ENCODE measurements at places on chromosomes 7 and 10. TPM values are rescaled to one million over a fixed set of nuclear protein-coding genes. Genes with fewer than 3 reads are reported as not detected.

- no peak overlapping the region for H3K27ac ChIP-seq
- H3K27me3 ChIP-seq = no peaks in the 10 kb centered on the region
- no peak overlapping the region for H3K4me3 ChIP-seq
- H3K4me1 ChIP-seq = no peaks in the 10 kb centered on the region
- DNase-seq = no peak
- no peaks in the 10 kb centered on the region for H3K36me3 ChIP-seq
These were observed 142.1 kb downstream of the PAXIP1 start for GRCh38 chr7:154860621-154861375.

DNA sequence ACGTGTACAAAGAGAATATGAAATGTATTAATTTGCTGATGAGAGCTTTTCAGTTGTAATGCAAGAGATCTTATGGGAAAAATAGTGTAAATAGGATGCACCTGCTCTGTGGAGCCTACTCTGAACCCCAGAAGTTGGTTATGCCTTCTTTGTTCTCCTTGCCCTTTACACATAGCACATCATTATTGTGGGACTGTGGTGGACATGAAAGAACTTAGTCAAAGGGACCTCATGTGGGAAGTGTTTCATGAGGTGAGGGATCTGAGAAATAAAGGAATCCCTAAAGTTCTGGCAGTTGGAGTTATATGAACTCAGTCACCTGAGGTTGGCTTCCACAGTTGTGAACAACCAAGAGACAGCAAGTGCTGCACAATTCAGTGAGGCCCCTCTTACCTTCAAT, 66.1 kb downstream of the GRM8 start:
- no peaks in the 10 kb centered on the region for H3K27me3 ChIP-seq
- H3K27ac ChIP-seq = no peak overlapping the region
- DNase-seq = no peak

GRCh38 chr7:36533717-36534116, 144.1 kb downstream of the ANLN start:
- no peaks in the 10 kb centered on the region for H3K4me1 ChIP-seq
- H3K4me3 ChIP-seq = no peak overlapping the region
- no peaks in the 10 kb centered on the region for H3K27me3 ChIP-seq
- H3K36me3 ChIP-seq = no peaks in the 10 kb centered on the region
- no peak for DNase-seq

PNLIP gene
- total RNA-seq = not detected

All from uterus (tissue), 4 donors.